ENCODE measurements at places on chromosomes 4 and X.

GRCh38 chr4:110668463-110669235 is 45.8 kb upstream of the PITX2 start:
- DNase-seq, result no peak

DNA sequence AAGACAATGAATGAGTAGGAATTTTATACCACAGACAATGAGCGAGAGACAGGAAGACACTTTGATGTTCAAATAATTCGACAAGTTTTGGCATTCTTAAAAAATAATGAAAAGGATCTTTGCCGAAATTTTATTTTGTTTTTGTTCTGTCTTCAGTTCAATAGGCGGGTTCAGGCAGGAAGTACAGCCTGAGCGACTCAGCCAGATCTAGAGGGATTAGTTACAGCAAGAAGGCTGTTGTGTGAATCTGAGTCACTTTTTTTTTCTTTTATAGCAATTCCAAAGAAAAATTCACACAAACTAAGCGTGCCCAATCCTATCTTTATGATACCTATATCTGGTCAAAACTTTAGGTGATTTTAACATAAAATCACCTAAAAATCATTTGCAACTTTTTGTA is 505.4 kb upstream of the FAM241A start:
- DNase-seq, result no peak

GRCh38 chr4:38681281-38681991 is 17.4 kb downstream of the KLF3 start:
- DNase-seq, result no peak

- DNase-seq, result no peak
These were observed 171.7 kb downstream of the PDGFRA start for GRCh38 chr4:54400802-54401201.

DNA sequence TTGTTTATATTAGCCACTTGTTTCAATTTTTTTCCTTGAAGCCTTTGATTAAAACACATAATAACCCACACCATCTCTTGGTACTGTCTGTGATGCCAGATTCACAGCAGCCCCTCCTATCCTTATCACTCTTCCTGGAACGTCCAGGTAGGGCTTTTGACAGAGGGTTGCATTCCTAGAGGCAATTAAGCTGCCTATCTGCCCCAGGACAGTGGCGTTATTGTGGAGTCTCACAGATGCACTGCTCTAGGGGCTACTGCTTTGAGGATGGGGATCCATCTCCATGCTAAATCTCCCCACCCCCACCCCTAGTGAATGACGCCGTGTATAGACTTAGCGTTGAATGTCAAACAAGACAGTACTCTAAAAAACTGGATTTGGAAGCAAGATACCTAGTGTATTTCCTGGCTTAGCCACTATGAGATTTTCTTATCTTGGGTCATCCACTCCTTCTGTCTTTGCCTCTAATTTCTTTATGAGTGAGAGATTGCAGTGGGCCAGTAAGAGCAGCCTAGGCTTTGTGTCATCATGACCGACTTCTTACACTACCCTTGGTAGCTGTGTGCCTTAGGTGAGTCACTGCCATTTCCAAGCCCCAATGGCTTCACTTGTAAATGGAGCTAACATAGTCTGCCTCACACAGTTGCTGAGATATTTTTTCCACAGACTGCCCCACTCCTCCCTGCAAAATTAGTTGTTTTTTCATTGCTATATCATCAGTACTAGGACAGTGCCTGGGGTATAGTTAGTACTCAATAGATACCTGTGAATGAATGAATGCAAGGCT is 90.9 kb downstream of the EGF start:
- no peak for DNase-seq
